ENCODE measurements at places on chromosomes 1 and 21.
A peak's percentile ranks its signal among the peaks of the same experiment; 100 is the strongest.

DNA sequence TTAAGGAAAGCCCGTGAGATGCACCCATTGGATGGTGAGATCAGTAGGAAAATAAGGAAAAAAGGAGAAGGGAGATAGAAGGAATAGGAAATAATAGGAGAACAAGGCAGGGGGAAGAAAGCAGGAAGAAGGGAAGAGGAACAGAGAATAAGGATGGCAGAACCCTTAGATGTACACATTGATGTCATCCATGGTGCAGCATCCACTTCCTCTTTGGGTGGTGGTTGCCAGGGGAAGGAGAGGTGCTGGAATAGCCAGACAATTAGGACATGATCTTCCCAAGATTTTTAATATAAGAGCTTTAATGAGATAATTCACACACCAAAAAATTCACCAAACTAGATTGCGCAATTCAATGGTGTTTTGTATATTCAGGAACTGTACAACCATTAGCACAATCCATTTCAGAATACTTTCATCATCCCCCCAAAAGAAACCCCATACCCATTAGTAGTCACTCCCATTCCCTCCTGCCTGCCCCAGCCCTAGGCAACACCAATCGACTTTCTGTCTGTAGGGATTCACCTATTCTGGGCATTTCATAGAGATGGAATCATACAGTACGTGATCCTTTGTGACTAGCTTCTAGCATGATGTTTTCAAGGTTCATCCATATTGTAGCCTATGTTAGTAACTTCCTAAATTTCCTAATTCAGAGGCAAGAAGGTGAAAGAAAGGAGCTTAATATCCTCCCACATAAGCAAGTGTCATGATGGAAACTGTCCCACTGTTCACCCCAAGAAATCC lies 121.4 kb downstream of the PLXNA2 start:
- no peak for DNase-seq

DNA sequence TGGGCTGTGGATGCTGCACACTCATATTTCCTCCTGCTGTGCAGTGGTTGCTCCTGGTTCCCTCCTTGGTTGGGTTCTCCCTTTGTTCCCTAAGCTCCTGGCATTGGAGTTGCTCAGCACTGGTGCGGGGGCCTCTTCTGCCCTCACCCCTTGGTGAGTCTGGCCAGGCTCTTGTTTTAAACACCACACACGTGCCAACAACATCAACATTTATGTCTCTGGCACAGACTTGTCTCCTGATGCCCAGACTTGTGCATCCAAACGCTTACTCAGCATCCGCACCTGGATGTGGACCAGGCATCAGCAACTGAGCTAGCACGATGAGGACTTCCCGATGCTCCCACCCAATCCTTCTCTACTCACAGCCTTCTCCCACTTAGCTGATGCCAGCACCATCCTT lies 627.6 kb downstream of the NPHP4 start:
- DNase-seq = no peak

DNA sequence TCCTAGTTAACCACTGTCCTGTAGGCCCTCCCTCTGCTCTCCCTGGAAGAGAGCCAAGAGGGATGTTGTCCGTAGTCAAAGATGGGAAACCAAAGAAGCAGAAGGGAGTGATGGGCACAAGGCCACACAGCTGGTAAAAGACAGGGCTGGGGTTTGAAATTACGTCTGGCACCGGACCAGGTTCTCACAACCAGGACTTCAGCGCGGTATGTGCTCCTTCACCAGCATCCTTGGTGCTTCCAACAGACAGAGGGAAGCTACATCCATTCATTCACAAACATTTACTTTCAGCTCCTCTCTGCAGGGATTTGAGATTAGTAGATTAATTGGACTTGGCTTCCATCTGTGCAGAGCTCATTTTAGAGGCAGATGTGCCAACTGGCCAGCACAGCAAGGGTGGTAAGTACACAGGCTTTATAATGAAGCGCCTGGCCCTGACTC lies 191.2 kb downstream of the TRABD2B start:
- no peak for DNase-seq

DNA sequence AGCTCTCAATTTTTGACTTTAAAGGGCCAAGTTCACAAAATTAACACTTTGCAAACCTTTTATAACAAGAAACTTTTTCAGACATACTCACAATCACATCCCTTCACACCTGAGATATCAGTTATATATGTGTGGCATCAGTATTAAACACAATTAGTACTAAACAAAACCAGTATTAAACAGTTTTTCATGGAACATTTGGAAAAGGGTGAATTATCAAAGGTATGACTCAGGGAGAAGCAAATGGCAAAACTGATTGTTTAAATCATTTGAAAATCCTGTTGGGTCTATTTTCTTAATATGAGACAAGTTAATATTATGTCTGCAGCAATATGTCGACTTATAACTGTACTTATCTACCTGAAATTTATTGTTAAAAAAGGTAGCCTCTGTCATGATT lies 587.3 kb downstream of the NEGR1 start:
- DNase-seq = no peak

GRCh38 chr1:89724369-89725010 lies 91.6 kb downstream of the LRRC8C start:
- DNase-seq = no peak

DNA sequence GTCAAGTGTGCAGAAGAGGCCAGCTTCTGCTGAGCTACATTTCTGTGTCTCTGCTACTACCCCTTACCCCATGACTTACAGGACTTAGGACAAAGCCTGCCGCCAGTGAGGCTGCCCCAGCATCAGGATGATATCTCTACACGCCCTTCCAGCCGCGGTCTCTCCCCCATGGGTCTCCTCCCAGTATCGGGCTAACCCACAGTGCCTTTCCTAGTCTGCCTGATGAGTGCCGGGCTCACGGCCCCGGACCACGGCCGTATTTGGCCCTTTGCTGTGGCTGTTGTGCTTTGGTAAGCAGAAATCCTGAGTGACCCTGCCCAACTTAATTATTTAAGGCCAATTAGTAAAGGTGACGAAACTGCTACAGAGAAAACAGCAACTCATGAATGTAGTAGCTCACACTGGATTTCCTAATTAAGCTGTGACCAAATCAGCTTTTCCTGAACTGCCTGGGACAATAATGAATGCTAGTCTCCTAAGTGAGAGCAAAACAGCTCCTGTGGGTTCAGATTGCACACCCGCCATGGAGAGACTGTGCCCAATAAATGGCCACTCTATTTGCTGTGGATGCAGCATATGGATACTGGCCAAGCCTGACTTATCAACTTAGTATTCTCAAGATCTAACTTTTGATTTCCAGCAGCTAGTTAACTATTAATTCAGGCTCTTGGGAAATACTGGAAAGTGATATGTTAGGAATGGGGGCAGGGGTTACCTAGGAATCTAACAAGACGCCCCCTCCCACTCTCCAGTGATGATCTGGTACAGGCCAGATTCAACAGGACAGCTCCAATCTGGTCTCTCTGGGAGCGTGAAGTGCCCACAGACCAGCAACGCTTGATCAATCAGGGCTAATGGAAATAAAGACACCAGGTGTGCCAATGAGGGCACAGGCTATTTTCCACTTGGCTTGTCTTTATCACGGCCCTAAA lies 123.3 kb upstream of the IFFO2 start:
- DNase-seq = no peak

DNA sequence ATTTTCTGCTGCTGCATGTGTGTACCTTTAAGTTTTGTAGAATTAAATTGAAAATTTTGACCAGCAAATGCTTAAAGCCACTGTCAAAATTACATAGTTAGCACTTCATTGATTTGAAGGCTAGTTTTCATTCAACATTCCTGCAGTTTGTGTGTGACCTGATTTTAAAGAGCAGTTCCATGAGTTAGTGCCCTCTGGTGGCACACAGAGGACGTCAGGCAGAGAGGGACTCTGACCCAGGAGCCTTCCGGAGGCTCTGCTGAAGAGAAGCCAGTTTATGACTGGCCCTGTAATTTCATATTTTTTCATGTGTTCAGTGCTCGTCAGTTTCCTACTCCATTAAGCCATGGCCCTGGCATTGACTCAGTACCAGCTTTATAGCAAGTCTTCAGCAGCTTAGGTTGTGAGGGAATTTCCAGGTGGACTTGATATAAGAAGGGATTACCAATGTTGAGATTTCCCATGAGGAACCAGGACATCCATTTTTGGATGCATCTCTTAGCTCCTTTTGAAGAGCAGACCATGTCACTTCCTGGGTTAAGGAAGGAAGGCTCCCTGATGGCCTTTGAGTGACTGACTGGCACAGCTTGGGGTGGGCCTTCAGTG lies 104.7 kb downstream of the CAMTA1 start:
- DNase-seq = peak; percentile 61

- DNase-seq = no peak
Measured at GRCh38 chr1:53598966-53599365, 139.8 kb downstream of the DMRTB1 start.

- DNase-seq = no peak
Measured at GRCh38 chr1:180933141-180933540, 20.4 kb downstream of the KIAA1614 start.

- no peak for DNase-seq
Measured at GRCh38 chr1:14577261-14577660, 21.2 kb upstream of the KAZN start.

GRCh38 chr1:47262787-47263413 lies 30.9 kb upstream of the TAL1 start:
- no peak for DNase-seq

DNA sequence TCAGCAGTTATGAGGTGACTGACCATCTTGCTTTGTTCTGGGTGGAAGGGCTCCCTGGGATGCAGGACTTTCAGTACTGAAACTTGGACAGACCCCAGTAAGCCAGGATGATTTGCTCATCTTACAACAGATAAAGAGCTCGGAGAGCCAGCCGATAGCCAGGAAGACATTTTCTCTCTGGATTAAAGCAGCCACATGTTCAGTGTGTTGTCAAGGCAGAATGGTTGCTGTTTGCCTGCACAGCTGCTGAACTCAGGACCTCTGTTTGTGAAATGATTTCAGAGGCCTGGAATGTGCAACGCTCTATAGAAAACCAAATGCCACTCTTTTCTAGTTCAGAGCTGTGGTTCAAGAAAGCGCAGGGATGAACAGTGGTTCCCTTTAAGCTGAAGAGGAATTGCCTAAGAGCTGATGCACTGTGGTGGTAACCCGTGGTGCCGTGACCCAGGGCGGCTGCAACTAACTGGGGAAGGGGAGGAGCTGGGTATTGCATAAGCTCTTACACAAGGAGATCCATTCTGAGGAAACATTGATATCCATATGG lies 40.7 kb downstream of the CASQ2 start:
- DNase-seq = peak; percentile 65

DNA sequence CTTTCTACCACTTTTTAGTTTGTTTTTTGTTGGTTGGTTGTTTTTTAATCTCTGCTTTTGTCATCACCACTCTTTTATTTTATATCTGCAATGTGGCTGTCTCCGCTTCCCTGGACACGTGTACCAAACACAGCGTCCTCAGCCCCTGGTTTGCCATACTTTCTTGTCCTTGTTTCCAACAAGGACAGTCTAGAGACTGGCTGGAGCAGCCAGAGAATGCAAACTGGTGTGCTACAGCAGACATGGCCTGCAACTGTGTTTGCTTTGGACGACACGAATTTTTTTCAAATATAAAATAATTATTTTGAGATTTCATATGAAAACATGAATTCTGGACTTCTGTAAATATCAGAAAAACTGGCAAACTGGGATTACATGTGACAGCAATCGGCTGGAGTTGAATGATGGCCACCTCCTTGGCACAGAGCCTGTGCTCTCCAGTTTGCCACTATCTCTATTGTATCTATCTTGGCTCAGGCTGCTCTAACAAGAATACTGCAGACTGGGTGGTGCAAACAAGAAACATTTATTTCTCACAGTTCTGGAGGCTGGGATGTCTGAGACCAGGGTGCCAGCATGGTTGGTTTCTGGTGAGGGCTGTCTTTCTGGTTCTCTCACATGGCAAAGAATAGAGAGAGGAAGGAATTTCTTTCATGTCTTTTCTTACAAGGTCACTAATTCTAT lies 34.6 kb upstream of the POU2F1 start:
- DNase-seq = no peak

DNA sequence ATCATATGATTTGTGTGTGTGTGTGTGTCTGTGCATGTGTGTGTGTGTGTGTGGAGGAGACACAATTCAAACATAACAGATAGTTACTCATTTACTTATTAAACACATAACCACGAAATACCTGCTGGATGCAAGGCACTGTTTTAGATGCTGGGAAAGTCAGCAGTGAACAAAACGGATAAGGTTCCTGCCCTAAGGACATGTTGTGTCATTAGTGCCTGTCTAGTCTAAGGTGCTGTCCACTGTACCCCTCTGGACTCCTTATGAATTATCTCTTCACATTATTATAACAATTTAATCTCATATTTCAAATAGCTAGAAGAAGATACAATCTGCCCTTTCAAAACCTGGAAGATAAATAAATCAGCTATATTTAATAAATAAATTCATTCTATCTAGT lies 162.4 kb downstream of the PLPPR5 start:
- no peak for DNase-seq

GRCh38 chr1:50333595-50333974 lies 89.7 kb downstream of the DMRTA2 start:
- peak; percentile 48 for DNase-seq

DNA sequence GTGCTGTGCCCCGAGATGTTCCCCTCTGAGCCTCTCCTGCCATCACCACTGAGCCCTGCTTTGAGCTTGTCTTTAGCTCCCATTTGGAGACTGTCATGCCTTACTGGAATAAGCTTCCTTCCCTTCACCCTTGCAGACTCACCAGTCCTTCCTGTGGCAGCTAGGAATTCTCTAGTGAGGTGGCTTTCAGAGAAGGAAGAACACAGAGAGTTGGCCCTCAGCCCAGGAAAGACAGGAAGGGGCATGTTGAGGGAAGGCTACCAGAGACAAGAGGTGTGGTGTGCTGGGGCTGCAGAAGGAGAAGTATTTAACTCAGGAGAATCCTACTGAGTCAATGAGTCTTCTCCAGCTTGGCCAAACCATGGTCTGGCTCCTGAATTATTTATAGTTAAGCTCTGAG lies 76.3 kb downstream of the UCK2 start:
- peak; percentile 83 for DNase-seq

GRCh38 chr21:34673006-34673405 lies 4.2 kb downstream of the CLIC6 start:
- DNase-seq = no peak

DNA sequence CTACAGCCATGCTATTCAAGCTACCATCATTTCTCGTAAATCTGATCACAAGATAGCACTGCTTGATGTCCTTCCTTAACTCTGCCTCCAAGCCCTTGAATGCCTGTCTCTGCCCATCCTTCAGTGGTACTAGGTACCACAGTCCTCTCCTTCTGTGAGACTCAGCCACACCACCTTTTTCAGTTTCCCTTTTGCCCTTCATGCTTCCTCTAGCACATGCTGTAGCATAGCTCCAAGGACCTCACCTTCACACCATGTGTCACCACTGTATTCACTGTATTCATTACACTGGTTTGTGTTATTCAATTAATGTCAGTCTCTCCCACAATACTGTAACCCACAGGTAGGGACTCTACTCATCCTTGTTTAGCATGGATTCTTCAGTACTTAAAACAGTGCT lies 8.0 kb upstream of the TP53BP2 start:
- DNase-seq = no peak

- DNase-seq = peak; percentile 89
Measured at GRCh38 chr1:27671964-27672749, at the start of gene IFI6. IFI6 (minus strand) TSS chr1:27672192; CDS start chr1:27669314, 2,878 bp downstream.

Measured in ureter (tissue), 1 donor.